ENCODE measurements at places on chromosomes 2 and 18.

DNA sequence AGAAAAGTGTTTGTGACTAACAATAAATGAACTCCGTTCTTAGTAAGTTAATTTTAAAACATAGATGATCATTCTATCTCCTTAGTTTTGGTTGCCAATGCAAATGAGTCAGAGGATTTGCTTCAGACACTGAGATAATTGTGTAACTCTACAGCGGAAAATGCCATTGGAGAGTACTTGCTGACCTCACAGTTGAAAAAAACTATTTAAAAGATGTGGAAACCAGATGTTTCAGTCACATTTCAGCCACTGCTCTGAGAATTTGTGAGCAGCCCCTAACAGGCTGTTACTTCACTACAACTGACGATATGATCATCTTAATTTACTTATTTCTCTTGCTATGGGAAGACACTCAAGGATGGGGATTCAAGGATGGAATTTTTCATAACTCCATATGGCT lies at the start of gene TNFAIP6:
Gene TNFAIP6 (plus strand): TSS at position 234 of the 400 bp plus-strand sequence. CDS start 75 bp downstream, at position 309.
- DNase-seq: no peak

- no peak for DNase-seq
Observed at GRCh38 chr2:68767031-68767961, 32.7 kb downstream of the ARHGAP25 start.

GRCh38 chr2:198968545-198968944 lies 489.2 kb downstream of the SATB2 start:
- no peak for DNase-seq

DNA sequence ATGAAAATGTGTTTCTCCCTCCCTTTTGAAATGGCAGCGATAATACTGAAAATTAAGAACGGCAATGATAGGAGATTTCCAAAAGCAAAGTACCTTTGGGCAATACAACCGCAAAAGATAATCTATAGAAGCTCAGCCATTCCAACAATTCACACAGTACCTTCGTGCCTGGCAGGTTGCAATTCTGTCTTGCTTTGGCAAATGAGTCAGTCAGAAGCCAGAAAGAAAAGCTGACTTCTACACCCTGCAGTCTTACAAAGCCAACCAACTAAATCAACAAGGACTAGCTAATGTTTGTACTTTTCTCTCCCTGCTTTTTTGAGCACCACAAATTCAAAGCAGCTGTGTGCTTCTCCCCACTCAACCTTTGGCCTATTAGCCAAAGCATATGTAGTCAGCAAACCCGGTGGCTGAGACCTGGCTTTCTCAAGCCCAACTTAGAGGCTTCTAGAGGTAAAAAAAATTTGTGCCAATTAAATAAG lies 25.7 kb upstream of the ID2 start:
- no peak for DNase-seq

GRCh38 chr2:1664076-1664605 lies 80.2 kb downstream of the PXDN start:
- DNase-seq: no peak

- no peak for DNase-seq
Observed at GRCh38 chr2:26757873-26758789, 6.0 kb upstream of the SLC35F6 start.

- DNase-seq: no peak
Observed at GRCh38 chr2:16123421-16123820, 183.1 kb downstream of the MYCN start.

DNA sequence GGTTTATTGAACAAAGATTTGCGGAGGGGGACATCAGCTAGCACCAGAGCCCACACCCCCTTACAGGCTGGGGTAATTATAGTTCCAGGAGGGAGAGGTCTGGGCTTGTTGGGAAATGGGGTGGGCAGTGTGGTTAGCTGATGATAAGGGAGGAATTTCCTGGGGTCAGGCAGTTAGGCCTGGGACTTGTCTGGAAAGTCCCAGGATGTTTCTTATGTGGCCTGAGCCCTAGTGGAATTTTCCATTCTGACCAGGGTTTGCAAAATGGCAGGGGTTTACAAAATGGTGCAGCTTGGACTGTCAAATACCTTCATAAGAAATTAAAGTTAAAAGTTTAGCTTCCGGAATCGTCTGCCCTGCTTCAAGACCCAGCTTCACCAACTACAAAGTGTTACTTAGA lies 199.1 kb downstream of the FBXO15 start:
- DNase-seq: no peak

DNA sequence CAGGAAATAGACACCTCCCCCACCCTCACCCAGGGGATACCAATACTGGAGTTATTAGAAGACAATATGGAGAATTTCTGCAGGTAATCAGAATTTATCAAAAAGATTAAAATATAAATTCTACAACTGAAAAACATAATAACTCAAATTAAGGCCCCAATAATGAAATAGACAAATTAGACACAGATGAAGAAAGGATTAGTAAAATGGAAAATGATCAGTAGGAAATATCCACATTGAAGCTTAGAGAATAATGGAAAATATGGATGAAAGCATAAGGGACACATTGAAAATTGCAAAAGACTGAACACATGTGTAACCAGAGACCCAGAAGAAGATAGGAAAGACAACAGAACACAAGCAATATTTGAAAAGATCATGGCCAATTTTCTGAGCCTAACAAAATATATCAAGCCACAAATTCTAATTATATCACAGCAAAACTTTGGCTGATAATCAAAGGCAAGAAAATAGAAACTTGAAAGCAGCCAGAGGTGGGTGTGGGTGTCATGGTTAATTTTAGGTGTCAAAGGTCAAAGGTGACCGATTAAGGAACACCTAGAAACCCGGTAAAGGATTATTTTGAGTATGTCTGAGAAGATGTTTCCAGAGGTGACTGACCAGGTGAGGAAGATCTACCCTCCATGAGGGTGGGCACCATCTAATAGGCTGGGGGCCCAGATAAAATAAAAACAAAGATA lies 28.2 kb downstream of the BOK start:
- DNase-seq: no peak

DNA sequence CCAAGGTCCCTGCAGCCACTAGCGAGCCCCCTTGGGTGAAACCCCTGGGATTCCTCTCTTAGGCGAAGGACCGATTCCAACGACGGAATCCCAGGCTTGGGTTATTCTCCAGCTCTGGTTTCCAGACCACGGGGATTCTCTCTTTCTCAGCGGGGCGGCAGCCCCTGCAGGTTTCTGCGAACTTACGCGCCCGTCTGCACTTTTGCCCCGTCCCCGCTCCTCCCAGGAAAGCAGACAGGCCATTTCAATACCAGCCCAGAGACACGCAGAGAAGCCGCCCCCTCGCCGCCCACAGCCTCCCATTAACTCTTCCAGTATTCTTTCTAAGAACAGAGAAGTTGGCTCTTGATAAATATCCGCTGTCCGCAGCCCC lies 1.2 kb downstream of the CBLN2 start:
- DNase-seq: no peak

DNA sequence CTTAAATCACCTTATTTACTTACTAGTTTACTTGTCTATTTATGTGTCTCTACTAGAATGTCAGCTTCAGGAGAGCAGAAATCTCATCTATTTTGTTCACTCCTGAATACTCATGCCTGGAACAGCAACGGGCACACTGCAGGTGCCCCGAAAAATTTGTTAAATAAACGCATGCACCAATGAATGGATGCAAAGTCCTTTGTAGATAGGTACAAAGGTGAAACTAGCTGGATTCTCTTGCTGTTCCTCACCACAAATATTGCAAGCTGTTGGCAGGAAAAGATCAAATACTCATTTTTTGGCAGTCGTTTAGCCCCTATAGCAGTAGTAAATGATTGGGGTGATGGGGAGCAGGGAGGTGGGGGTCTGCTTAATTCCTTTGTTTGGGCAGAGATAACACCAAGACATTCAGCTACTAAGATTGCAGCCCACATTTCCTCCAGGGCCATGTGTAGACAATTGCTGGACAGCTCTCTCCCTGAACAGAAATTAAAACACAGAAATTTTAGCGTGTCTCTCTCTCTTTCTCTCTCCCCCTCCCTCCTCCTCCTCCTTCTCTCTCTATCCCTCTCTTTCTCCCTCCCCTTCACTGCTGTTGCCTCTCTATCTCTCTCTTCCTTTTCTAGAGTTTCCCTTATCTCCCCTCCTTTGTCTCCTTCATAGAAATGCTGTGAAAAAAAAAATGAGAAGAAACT lies 5.4 kb downstream of the MARCHF4 start:
- DNase-seq: no peak

DNA sequence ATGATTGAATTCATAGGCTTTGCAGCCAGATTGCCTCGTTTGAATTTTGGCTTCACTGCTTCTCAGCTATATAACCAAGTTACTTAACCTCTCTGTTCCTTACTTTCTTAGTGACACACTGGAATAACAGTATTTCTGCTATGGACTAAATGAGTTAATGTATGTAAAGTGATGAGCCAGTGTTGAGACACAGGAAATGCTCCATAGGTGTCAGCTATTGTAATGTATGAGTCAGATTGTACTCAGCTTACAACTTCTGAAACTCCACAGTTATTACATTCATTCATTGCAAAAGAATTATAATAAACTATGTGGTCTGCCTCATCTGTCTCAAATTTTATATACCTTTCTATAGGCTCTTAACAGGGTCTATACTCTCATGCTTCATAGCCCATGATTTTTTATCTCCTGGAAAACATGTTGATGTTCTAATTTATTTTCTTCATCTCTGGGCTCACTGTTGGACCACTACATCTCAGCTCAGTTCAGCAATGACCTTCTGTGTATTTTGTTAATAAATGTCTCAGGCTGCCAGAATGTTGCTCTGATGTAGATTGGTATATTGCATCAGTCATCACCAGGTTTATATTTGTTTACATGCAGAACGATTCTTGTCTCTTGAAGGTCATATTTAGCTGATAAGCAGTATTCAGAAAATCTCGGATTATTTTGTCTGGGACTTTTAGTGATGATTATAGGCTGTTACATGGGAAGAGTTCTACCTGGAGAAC lies 76.2 kb downstream of the MAP3K20 start:
- DNase-seq: no peak

GRCh38 chr18:13400636-13401315 lies 182.2 kb downstream of the LDLRAD4 start:
- DNase-seq: no peak

GRCh38 chr2:86372641-86373502 lies 35.4 kb upstream of the REEP1 start:
- peak; percentile 68 for DNase-seq

DNA sequence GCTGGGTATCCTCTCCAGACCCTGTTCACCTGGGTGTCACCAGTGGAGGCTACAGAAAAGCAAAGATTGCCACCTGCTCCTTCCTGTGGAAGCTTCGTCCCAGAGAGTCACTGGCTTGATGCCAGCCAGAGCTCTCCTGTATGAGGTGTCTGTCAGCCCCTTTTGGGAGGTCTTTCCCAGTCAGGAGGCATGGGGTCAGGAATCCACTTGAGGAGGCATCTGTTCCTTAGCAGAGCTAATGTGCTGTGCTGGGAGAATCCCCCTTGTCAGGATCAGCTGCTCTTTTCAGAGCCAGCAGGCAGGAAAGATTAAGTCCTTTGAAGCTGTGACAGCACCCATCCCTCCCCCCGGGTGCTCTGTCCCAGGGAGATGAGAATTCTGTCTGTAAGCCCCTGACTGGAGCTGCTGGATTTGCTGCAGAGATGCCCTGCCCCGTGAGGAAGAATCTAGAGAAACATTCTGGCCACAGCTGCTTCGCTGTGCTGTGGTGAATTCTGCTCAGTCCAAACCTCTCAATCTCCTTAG lies 121.8 kb downstream of the GPR39 start:
- no peak for DNase-seq

DNA sequence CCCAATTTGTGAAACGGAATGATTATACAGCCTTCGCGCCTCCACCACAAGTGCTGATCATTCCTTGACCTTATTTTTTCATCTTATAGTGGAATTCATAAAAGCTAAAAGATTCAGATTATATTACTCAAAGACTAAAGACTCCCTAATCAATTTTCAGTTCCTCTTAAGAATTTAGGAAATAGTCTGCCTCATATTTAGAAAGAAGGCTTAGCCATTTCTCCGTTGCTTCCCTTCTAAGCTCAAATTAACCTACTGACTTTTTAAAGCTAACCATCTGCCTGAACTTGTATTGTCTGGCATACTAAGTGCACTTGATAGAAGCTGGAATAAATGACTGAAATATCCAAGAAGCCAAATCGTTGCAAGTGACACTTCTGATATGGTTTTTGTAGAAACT lies 44.7 kb downstream of the HNRNPLL start:
- no peak for DNase-seq

DNA sequence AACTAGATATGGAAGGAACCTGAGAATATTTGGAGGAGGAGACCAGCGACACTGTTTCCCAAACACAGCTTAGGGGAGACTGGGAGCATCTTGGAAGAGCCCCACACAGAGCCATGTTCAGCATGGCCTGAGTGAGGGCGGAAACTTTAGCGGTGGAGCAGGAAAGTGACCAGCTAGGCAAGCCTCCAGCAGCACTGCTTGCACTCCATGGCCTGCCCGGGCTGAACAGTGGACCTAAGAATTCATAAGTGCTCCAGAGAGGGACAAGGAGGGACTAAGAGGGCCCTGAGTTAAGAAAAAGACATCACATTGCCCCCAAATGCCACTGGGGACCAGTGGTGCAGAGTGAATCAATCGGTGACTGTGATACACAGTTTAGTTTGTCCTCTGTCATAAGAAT lies 566.4 kb downstream of the TNS1 start:
- DNase-seq: no peak

GRCh38 chr2:207796585-207797350 lies 27.1 kb upstream of the FZD5 start:
- no peak for DNase-seq

- no peak for DNase-seq
Observed at GRCh38 chr2:98664323-98664722, 55.9 kb downstream of the UNC50 start.

DNA sequence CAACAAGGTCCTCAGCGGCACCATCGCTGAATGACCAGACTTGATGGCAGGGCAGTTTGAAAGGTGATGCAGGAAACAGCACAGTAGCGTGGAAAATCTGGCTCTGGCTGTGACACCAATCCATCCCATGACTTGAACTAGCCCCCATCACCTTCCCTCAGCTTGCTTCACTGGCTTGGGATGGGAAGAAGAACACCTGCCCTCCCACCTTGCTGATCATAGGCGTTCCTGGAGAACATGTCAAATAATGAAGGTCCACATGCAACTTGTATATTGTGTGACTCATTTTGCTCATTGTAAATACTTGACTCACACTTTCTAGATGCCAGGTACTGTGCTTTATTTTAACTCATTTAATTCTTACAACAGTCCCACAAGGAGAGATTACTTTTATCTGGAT lies 292.4 kb upstream of the SPRED2 start:
- DNase-seq: no peak

DNA sequence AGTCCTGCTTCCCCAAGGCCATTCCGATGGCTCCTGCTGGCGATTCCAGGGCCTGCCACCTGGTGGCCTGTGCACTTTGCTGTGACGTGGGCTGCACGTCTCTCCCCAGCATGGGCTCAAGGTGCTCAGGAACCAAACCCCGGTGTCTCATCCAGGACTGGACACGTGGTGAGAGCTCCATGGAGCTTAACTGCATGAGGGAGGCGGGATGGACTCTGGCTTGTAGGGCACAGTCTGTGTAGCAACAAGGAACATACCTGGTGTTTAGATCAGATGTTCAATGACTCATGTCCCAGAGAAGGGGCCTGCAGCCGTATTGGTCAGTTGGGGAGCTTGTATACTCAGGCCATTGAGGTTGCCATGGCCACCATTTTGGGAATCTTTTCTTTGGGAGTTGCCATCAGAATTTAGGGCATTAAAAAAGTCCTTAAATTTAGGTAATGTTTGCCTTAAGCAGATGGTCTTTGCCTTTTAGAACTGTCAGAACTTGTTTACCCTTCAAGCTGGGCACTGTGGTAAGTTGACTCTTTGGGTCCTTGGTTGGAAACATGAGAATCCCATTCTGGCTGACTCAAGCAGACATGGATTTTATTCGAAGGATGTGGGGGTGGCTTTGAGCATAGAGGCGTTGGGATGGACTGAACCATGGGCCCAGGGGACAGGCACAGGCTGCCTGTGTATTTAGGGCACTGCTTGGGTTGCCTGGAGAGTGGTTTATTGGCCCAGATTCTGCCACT lies 21.0 kb downstream of the AGAP1 start:
- DNase-seq: no peak
